ENCODE measurements at places on chromosomes 5 and 9.

- no peak for DNase-seq
Observed at GRCh38 chr5:54563083-54563761, 45.7 kb downstream of the SNX18 start.

DNA sequence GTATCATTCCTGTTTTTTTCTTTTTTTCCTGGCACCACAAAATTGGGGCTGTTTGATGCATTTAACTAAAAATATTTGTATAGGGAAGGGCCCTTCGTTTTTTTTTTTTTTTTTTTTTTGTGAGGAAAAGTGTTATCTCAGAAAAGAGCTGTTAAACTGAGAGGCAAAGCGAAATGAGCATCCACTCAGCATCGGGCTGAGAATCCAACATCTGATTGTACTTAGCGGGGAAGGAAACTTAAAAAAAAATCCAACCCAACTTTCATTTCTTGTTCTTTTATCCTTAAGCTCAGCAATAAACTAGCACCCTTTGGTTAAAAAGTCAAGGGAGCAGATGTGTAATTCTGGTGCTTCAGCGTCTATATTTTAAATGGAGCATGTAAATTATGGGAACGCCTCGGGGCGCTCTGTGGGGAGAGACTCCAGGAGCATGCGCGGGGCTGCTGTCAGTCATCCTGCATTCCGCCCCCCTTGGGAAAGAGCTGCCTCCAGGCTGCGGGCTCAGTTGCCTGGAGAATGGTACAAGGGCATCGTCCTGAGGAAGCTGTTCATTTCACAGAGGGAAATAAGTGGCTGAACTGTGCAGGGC lies 33.3 kb downstream of the DMRT2 start:
- DNase-seq: no peak

- no peak for DNase-seq
Observed at GRCh38 chr5:11104651-11105112, 343.6 kb upstream of the DAP start.

DNA sequence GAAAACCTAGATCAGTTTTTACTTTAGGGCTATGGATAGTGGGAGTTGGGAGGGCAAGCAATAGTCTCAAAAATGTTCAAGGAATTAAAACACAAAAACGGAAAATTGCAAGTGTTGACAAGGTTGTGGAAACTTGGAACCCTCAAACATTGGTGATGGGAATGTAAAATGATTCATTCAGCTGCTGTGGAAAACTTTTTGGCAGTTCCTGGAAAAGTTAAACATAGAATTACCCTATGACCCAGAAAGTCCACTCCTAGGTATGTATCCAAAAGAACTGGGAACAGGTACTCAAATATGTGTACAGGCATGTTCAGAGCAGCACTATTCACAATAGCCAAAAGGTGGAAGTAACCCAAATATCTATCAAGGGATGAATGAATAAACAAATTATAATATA lies 1.2 kb upstream of the MSANTD3 start:
- no peak for DNase-seq

DNA sequence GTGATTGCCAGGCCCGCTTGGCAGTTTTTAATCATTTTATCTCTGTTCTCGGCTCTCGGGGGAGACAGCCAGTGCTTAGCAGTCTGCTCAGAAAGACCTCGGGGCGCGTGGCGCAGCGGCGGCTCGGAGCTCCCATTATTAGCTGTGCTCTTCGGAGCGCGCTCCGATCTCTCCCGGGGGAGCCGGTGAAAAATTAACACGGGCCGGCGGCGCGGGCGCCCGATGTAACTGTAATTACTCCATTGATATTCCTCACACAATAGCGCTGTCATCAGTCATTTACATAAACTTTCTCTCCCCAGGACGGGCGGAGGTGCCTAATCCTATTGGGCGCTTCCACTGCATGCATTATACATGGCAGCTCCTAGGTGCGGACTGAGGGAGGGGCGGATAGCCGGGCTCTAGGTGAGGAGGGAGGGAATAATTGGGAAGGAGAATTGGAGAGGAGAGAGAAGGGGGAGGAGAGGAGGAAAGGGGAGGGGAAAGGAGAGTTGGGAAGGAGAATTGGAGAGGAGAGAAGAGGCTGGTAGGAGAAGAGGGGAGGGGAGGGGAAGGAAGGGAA lies 24.9 kb downstream of the LMX1B start:
- no peak for DNase-seq

DNA sequence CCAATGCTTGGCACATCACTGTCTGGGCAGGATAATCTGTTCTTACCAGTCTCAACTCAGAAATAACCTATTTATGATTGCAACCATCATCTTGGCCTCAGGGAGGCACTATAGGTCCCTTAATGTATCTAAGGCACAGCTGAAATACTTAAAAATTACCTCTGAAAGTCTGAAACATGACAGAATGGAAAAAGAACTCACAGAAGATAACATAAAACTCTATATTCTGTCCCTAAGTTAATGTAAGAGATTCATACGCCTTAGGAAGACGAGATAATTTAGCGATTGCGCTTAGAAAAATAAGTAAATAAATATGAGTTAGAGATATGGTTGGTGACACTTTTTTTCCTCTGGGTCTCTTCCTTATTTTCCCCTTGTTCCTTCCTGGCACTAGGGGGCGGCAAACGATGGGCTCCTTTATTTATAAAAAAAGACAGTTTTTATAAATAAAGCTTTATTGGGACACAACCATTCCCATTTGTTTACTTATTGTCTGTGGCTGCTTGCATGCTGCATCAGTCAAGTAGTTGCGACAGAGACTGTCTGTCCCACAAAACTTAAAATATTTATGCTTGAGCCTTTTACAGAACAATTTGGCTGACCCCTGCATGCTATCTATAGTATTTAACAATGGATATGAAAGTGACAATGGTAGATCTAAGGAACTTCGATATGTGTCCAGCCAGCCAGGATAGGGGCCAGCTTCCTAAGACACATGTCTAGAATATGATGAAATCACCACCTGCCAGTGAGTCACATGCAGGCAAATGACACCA lies 79.6 kb downstream of the PDE4D start:
- DNase-seq: no peak

DNA sequence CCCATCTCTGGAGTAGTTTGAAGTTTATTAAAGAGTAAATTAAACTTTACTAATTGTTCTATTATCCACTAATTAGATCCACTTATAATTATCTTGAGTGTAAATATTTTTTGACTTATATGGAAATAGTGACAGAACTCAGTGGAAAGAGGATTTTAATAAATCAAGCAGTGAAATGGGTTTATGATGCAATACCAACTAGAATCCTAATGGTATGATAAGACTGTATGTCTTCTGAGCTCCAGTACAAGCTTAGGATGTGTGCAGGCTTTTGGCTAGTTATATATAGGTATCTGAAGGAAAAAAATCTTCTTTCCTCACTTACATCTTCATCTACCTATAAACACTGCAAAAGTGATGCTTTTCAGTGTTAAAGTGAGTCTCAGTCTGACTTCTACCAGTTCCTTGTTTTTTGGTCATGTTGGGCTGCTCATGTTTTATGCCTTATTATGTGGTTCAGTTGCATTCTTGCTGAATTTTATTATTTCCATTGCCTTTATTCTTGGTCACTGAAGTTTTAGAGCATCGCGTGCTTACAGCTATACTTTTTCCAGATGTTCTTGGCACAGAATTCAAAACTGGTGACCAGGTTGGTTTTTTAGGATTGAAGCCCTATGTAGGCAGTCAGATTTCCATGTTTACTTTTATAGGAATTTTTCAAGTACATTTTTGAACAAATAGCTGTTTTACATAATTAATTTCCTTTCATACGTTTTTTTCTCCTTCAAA lies 30.5 kb downstream of the XRCC4 start:
- DNase-seq: peak; percentile 27

DNA sequence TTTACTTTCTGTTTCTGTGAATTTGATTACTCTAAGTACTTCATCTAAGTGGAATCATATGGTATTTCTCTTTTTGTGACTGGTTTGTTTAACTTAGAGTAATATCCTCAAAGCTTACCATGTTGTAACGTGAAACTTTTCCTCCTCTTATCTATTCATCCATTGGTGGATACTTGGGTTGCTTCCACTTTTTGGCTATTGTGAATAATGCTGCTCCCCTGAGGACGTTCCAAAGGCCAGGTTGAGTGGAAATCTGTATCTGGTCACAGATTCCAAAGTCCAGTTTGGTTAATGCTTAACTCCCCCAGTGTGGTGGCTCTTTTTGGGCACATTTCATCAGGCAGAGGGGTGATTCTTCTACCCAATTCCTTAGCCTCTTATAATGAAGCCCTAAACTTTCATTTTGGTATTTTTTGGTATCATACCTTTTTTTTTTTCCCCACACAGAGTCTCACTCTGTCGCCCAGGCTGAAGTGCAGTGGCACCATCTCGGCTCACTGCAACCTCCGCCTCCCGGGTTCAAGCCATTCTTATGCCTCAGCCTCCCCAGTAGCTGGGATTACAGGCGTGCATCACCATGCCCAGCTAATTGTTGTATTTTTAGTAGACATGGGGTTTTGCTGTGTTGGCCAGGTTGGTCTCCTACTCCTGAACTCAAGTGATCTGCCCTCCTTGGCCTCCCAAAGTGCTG lies 65.4 kb downstream of the CMYA5 start:
- DNase-seq: no peak

GRCh38 chr9:135563039-135563476 lies 1.5 kb downstream of the PAEP start:
- DNase-seq: no peak

DNA sequence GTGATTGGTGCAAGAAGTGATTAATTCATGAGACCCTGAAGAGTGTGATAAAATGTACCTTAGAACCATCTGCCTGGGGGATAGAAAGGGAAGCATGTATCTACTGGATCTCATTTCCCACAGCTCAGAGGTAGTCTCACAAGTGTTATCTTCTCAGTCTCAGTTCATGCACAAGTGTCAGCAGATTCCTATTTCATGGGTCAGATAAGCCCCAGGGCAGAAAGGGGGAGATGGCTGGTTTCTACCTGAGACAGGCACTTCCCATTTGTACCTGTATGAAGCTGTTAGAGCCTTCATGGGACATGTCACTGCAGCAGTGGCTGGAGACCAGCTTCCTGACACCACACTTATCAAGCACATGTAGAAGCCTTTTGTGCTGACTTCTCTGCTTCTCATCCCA lies 45.6 kb upstream of the SMIM15 start:
- no peak for DNase-seq

- DNase-seq: no peak
Observed at GRCh38 chr9:132146575-132146974, 15.3 kb upstream of the NTNG2 start.

- DNase-seq: peak; percentile 65
Observed at GRCh38 chr9:91255327-91255726, 106.4 kb downstream of the AUH start.

DNA sequence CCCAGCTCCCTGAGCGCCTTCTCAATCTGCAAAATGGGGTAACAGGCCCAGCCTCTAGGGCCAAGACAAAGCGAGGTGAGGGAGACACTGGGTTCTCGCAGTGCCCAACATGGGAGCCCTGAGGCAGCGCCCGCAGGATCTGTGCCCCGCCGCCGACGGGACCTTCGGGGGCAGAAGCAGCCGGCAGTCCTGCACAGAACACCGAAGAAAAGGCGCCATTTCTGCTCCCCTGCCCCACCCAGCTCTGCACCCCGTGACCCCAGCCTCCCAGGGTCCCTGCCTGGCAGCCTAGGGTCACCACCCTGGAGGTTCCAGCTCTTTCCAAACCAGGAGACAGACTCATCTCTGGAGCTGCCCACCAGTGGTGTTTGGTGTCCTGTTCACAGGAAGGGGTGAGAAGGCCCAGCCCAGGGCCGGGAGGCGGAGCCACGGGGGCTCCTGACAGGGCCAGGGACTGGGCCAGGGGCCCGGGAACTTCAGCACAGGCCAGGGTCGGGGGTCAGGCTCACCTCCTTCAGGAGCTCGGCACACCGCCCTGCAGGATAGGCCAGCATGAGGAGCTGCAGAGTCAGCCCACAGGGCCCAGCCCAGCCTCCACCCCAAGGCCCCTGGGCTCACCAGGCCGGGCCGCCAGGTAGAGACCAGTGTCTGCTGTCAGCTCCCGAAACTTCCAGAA lies 3.3 kb downstream of the LCN8 start:
- no peak for DNase-seq

DNA sequence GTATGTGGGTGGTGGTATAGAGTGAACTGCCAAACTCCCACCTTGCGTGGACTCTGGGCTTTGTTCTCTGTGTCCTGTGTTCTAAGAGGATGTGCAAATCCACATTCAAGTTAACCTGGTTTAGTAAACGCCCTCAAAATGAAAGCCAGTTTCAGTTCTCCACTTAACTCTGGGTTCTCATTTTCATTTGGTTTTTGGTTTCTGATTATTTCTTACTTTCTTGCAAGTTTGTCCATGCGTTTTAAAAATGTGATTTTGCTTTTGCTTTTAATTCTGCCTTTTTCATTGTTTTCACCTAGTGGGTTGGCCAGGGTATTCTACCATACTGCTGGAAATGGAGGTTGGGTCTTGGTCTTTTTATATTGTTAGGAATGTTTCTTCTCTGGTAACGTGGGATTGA lies 38.2 kb downstream of the GALNT10 start:
- DNase-seq: no peak

DNA sequence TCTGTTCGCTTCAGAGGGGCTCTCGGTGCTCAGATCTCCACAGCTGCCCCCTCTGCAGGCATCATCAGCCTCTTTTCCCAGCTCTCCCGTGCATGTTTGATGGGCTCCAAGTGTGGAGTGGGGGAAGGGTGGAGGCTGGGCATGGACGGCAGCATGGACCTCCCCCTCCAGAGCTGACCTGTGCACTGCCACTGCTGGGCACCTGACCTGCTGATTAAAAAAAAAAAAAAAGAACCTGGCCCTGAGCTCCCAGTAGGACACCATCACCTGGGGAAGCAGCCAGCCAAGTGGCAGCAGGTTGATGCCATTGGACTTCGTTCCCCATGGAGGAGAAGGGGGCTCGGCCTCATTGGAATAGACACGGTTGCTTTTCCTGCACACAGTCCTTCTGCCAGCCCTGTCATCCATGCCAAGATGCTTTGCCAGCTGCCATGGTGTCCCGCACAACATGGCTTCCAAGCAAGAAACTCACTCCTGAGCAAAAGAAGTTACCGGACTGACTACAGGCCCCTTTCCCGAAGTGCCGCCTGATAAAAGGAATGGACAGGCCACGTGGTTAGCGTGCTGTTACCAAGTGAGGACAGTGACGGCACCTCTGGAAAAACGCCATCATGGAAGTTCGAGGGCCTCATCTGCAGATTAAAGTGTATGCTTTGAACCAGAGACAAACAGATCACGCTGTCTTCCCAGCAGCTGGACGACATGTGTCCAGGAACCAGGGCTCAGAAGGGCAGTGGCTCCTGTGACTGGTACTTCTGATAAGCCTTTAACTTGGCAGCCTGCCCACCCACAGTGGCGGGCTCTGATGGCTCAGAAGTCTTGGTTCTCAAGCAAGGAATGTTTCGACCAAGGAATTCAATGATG lies 14.7 kb upstream of the BRD3OS start:
- DNase-seq: no peak

DNA sequence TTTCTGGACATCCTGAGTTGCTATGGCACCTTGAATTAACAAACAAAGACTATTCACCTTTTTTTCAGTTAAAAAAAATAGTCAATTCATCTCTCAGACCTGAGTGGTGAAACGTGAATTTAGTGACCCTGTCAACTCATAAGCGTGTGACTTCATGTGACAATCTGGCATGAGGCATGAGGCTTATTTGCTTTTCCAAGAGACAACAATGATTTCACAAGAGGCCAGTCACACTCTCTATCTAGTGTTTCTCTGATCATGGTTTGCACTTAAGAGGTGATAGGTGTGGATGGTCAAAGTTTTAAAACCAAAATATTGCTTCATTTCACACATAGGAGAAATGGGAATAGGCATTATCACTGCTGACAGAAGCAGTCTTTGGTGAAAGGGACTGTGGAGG lies 559.6 kb upstream of the ACO1 start:
- no peak for DNase-seq
